ENCODE measurements at places on chromosomes 4 and X.
A peak's percentile ranks its signal among the peaks of the same experiment; 100 is the strongest.

- no peak for DNase-seq
Observed at GRCh38 chrX:102063445-102064074, 61.9 kb upstream of the TCEAL2 start.

DNA sequence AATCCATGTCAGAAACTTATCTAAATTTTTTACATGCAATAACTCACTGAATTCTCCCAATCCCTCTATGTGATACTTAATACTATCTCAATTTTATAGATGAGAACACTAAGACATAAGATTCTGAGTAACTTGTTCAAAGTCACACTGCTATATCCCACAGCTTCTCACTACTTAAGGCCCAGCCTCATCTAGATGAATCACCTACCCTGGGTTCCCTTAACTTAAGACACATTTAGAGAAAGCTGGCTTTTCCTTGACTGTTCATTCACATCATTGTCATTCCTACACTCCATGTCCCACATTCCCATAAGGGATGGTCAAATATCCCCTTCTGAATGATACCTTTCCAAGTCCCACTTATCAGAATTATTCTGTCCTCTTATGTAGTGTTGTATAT lies 21.0 kb downstream of the TNIP3 start:
- DNase-seq = no peak

DNA sequence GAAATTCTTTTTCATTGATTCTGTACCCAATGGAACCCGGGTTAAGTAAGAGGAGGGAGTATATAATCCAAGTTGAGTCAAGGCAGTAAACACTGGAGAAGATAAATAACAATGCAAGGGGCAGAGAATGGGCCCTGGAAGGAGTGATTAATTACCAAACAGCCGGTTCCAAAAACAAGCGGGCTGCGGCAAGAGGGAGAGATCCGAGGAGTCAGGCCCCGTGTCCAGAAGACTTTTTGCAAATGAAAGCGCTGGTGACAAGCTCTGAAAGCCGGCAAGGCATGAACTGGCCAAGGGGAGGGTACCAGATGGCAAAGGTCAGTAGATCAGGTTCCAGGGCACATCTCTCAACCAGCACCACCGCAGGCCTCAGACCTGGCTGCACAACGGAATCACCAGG lies 294.9 kb downstream of the BCOR start:
- DNase-seq = no peak

DNA sequence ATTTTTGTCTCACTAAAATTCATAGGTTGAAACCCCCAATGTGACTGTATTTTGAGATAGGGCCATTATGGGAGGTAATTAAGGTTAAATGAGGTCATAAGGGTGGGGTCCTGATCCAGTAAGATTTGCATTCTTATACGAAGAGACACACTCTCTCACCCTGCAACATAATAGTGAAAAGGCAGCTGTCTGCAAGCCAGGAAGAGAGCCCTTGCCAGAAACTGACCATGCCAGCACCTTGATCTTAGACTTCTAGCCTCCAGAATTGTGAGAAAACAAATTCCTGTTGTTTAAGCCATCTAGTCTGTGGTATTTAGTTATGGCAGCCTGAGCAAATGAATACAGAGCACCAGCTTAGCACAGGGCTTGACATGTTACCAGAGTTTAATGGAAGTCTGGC lies 17.5 kb upstream of the IGSF1 start:
- no peak for DNase-seq

- DNase-seq = peak; percentile 64
Observed at GRCh38 chr4:1809754-1810502, 16.8 kb downstream of the FGFR3 start.

GRCh38 chr4:159549098-159549518 lies 446.2 kb downstream of the RAPGEF2 start:
- no peak for DNase-seq

DNA sequence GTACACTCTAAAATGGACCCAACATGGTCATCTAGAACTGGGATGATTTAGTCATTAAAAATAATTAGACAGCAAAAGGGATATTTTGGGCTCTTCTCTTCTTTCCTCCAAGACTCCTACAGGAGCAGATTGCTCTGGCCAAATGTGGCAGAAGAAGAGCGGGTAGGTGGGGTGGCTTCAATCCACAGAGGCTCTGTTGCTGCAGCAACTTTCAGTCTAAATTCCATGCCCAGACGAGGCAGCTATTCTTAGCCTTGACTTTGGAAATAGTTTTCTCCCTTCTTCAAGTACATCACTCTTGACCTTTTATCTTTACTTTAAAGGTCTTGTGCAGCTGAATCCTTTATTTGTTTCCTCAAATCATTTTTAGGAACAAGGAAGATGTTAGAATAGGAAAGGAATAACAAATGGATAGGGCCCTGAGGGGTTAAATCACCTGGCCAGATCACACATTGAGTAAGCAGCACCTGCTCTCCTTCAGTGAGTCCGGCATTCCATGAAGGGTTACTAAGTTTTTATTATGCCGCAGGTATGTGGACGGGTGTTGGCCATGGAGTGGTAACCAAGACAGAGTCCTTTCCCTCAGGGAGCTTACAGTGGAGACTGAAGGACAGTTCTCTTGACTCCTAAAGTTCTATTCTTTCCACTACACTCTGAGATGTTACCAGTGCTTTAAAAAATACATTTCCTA lies 19.3 kb upstream of the SORBS2 start:
- no peak for DNase-seq

- DNase-seq = no peak
Observed at GRCh38 chr4:11597506-11597905, 168.8 kb upstream of the HS3ST1 start.

DNA sequence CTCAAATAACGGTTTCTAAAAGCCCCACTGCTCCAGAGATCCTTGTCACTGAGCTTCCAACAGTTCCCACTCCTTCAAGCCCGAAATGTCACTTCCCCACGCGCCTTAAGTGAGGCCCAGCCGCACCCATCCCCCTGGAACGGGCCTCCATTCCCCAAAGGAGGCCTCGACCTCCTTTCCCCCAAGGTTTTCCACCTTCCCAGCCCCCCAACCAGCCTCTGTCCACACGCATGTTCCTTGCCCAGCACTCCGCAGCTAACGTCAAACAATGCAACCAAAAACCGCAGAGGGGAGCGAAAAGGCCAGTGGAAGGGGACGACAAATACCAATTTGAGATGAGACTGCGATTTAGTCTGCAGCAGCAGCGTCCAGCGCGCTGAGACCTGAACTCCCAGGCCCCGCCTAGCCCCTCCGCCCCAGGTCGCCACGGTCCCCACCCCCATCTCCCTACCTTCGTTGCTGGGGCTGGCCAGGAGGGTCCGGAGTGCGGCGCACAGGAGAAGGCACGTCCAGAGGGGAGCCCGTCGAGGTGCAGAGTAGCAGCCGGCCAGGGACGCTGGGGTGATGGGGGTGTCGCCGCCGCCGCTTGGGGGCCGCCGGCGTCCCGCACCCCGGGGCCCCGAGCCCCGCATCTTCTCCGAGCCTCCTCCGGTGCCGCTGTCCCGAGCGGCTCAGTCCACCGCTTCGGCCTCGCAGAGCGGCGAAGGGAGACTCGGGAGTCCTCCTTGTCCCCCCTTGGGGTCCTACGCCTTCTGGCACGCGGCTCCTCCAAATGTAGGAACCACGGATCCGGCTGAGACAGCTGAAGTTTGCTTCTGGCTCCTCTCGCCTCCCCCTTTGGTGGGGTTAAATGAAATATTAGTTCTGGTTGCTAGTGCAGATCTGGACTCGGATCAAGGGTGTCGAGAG lies 924 bp downstream of the EPHA5 start:
- DNase-seq = no peak

- DNase-seq = no peak
Observed at GRCh38 chrX:18974993-18975392, 8.9 kb downstream of the PHKA2 start.

- DNase-seq = no peak
Observed at GRCh38 chr4:159268607-159269006, 165.7 kb downstream of the RAPGEF2 start.

DNA sequence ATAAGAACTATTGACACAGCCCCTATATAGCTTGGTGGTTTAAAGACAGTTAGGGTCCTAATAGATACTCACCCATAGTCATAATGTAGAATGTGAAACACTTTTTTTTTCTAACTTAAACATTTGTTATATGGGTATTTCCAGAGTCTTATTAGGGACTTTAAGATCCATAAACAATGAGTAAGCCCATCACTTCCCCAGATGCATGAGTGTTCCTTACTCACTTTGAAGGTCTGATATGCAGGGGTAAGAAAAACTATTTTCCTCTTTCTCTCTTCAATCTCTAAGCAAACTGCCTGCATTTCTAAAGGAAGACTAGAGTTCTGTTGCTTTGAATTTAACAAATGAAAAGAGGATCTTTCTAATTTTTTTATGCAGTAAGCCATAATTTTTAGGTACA lies 443.6 kb upstream of the PITX2 start:
- no peak for DNase-seq

- DNase-seq = no peak
Observed at GRCh38 chr4:165154482-165154881, 41.8 kb upstream of the TMEM192 start.

DNA sequence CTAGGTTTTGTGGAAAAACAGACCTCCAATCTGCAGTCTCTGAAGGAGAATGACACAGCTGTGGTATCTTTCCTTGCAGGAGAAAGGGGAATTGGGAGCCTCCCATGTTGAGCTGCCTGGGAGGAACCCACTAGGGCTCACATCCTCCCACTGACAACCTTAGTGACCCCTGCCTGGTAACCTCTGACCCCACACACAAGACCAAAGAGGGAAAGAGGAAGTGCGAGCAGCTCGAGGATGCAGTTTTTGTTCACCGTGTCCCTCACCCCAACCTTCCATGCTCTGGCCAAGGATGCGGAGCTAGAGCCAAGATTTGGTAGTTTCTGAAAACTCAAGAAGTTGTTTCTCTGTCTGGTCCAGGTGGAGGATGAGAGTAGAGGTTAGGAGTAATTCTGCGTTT lies 5.4 kb upstream of the ZXDA start:
- DNase-seq = no peak

GRCh38 chr4:69828828-69829227 lies 31.1 kb downstream of the SULT1E1 start:
- no peak for DNase-seq

GRCh38 chr4:17765514-17766286 lies 15.7 kb downstream of the FAM184B start:
- DNase-seq = no peak

- DNase-seq = no peak
Observed at GRCh38 chr4:77117721-77118120, 39.3 kb upstream of the CCNG2 start.

DNA sequence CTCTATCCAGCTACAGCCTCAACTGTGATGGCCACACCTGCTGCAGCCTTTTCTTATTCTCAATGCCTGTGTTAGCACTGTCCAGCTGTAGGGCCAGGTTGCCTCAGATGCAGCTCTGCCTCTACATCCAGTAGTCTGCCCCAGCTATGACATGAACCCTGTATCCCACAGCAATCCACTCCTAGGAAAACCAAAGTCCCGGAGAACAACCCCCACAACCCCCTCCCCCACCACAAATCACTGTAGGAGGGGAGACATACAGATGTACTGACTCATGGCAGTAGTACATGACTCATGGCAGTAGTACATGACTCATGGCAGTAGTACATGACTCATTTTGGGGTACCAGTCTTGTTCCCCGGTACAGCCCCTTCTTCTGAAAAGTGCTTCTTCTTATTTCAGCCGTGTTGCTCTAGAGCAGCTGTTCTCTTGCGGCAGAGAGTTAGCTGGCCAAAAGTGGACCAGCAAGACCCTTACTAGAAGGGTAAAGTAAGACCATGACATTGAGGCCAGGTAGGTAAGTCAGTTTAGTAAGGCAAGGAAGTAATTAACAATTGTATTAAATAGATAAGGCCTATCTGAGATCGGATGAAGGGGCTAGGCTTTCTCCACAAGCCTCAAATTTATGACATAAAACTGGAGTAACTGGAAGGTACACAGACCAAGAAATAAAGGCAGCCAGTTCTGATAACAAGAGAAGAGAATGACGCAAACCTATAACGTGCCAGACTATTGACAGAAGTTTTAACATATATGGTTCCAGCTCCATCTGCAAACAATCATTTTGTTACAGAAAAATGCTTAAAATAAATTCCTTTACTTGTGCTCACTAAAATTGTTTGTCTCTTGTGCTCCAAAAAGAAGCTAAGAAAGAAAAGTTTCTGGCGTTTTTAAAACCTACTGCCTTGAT lies 221.4 kb downstream of the TACR3 start:
- DNase-seq = no peak

GRCh38 chr4:148565801-148566200 lies 123.6 kb upstream of the NR3C2 start:
- DNase-seq = no peak

- DNase-seq = no peak
Observed at GRCh38 chr4:184331268-184331995, 113.8 kb upstream of the ENPP6 start.

- DNase-seq = no peak
Observed at GRCh38 chrX:10062980-10063379, 93.8 kb upstream of the CLCN4 start.

GRCh38 chrX:36986231-36986630 lies 21.9 kb upstream of the FAM47C start:
- DNase-seq = no peak

DNA sequence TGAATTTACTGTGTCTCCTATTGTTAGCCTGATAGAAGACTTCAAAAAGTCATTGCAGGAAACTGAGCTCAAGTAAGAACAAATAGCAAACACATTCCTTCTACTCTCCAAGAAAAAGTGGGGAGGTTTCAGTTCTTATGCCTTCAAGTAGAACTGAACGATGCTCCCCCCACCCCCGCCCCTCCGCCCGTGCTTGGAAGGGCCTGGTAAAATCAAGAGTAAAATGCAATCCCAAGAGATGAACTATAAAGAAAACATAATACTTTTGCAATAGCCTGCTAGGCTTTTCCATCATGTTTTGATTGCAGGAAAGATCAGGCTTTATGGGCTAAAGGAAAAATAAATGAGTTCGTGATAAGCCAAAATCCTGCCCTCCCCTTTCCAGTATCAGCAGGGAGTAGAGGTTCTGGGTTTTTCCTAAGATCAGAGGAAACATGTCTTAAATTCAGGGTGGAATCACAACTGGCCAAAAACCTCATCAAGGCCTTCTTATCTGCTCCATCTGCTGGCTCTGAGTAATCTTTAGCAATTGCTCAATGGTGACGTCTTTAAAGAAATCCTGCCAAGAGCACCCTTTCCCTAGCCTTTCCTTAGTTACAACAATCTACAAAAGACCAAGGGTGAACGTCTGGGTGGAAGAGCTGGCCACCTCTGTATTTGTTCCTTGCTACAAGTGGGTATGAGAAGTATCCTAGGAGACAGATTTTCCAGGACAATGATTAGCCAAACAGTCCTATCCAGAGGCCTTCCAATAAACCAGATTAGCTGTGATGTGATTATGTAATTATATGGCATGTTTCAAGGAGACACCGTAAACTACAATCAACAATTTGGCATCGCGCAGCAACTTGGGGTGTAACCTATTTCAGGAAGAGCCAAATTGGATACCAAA lies 66.3 kb upstream of the FAM9C start:
- DNase-seq = no peak
